Aorta (tissue), 5 donors: ENCODE measurements at places on chromosomes 5 and 9. TPM values are rescaled to one million over a fixed set of nuclear protein-coding genes. Genes with fewer than 3 reads are reported as not detected.

Gene NFIB
- total RNA-seq: 278 TPM

Gene LCP2
- total RNA-seq: 25.7 TPM

Gene C9orf153
- total RNA-seq: 1.4 TPM

Gene SLC6A18
- not detected for total RNA-seq

Gene GDF9
- 0.19 TPM for total RNA-seq

DNA sequence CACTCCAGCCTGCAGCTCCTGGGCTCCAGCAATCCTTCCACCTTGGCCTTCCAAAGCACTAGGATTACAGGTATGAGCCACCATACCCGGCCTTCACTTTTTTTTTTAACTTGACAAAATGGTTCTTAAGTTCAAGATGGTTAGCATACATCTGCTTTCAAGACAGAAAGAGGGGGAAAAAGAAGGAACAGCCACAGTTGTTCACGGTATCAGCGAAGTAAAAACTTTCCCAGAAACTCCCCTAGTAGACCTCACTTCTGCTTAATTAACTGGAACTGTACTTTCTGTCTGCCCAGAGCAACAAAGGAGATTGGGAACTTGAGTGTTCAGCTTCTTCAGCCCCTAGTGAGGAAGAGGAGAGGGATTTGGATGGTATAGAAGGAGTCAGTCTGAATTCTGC is 116.7 kb downstream of the UGCG start:
- no peak for DNase-seq

DNA sequence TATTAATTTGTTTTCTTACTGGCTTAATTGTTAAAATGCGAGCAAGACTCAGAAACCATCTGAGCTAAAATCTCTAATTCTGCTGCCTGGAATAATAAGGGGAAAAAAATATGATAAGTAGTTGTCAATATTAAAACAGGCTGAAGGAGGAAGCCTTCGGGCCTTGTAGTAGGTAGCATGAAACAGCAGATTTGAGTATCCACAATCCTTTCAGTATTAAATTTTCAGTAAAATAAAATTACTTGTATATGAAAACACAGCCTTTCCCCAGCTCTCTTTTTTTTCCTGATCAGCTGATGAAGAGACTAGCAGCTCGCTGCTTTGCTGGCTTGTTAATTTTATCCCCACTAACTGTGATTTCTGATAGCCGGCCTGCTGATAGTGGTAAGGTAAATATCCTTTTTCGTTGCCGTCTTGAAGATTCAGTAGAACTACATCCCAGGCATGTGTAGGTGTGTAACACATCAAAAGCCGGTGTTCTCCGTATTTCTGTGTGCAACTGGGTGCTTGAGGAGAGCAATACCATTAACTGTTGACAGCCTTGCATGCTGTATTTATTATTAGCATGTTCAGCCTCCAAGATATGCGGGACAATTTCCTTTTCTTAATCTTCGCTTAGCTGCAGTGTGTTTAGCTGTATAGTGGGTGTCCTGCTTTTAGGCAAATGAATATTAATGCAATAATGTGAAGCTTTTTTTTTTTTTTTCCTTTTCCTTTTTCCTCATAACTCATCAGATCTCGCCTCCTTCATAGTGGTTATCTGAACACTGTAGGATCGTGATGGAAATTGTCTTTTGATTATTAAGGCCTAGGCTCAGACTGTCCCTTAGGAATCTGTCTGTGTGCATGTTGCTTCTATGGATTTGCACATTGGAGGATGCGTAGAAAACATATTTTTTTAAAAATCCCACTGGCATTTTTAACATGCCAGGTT is 144.6 kb downstream of the SMARCA2 start:
- DNase-seq: no peak

DNA sequence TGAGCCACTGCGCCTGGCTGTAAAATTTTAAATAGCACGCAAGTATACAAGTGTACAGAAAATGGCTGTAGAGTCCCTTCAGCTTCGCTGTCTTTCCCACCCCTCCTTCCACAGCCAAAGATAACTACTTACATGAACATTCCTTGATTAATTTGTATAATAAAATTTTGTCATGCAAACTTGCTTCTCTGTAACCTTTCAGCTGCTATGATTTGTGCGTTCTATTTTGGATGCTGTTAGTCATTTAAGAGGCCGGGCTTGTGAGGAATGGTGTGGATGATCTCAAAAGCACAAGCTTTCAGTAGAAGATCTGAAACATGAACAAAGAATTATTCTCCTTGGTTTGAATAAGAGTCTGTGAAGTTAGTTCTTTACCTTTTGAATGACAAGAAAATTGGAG is 115.0 kb upstream of the TLE1 start:
- no peak for DNase-seq

- no peak for DNase-seq
These were observed 173.5 kb downstream of the GIN1 start for GRCh38 chr5:102946414-102946813.

DNA sequence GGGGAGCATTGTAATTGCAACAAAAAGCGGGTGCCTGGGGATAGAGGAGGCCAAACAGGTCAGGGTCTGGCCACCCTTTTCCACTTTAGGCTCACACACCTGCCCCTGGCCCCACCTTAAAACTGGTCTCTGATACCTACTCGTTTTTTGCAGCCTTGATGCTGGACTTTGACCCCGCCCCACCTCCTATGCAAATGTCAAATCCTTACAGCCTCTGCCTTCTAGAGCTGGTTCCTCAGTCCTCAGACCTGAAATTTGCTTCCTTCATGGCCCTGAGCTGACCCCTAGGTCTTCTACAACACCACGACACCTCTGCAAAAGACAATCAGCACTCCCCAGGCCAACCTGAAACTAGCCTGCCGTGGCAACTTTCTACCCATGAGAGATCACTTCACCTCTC is 37.7 kb downstream of the SMIM23 start:
- DNase-seq: no peak

DNA sequence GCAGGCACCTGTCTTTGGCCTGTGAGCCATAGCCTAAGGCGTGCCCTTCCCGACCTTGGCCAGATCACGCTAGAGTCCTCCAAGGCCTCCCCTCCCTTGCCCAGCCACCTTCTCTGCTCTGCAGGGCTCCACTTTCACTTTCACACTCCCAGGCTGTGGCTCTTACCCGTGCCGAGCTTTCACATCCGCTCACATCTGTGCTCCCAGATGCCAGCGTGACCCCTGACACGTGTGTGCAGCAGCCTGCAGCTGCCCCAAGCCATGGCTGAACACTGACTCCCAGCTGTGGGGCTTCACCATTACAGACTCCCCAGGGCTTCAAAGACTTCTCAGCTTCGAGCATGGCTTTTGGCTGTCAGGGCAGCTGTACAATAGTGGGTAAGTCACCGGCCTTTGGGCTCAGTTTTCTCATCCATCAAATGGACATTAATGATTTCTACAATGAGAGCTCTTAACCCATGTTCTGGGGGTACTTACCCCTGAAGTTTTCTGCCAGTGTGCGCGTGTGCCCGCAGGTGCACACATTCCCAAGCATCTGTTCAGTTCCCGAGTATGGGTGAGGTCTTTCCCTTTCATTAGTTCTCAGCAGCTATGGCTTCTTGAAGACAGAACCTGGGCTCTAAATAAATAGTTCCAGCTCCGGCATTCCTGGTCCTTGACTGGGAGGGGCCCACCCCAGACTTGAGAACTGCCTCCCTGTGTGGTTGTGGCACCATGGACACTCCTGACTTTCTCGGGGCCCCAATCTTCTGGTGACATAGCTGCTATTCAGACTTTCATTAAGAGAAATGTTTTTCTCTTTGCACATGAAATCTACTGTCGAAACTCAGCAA is 118.6 kb downstream of the RGS3 start:
- peak; percentile 92 for DNase-seq

- no peak for DNase-seq
These were observed 68.2 kb upstream of the CHD1 start for GRCh38 chr5:98997000-98997399.
